H7 (cell line): ENCODE measurements at places on chromosomes 5 and 9.

DNA sequence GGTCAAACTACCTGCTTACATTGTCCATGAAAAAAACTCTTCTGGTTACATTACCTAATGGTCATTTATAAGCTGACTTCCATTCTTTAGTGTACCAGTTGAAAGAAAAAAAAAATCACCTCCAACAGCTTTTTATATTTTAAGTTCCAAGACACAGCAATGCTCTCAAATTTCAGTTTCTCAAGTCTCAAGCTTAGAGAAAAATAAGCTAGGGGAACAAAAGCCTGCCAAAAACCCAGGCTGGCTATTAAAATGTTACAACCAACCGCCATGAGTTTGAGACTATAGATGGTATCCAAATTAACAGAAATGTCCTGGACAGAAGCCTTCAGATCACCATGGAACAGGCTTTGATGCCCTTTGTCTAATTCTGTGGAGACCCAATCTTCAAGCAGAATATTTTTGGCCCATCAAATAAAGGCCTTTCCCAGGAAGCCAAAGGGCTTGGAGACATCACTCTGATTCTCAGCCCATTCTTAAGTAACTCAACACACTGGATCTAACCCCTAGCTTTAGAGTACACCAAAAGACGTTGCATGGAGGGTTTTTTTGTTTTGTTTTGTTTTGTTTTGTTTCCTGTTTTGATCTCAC is 343.7 kb downstream of the GLIS3 start:
- no peak for DNase-seq

DNA sequence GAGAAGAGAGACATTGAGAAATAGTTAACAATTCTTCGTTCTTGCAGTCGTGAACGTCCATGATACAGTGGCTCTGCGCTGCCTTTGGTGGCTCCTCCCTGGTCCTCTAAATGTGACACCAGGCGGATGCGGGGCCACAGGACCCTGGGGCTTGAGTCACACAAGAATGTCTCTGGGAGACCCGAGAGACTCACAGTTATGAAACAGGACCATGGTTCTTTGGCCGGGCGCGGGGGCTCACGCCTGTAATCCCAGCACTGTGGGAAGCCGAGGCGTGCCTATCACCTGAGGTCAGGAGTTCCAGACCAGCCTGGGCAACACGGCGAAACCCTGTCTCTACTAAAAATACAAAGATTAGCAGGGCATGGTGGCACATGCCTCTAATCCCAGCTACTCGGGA is 767 bp upstream of the ZDHHC11 start:
- DNase-seq, result no peak

- DNase-seq, result no peak
These were observed 70.2 kb downstream of the SEMA4D start for GRCh38 chr9:89427621-89428221.

- DNase-seq, result no peak
These were observed 365.7 kb downstream of the DEPDC1B start for GRCh38 chr5:60334281-60334713.
